Hepatocyte (in vitro differentiated cells): ENCODE measurements at places on chromosomes 3 and 15.

DNA sequence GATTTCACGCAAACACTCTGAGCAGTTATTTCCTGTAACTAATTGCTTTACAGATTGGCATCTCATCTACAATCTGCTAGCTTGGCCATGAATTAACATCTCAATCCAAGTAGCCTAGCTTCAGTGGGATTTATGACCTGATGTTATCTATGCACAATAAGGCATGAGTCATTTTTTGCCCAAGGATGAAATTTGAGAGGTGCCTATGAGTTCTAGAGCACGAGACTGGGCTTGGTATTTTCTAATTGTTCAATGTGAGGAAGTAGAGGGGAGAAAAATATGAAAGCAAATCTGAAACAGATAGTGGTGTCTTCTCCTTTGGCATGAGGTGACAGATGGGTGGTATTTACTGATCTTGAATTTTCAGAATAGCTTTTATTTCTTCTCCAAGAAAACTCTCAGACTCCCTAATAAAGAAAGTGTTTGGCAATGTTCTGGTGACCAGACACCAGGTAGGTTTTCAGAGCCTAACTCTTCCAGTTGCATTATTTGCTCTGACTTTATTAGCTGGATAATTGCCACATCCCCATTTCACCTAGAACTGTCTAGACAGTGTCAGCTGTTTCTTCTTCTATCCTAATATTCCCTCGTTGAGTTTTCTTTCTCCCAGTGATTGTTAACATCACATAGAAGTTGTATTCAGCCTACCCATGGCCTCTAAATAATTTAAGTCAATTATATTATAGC is 301.0 kb upstream of the UMPS start:
- DNase-seq, result peak; percentile 55

DNA sequence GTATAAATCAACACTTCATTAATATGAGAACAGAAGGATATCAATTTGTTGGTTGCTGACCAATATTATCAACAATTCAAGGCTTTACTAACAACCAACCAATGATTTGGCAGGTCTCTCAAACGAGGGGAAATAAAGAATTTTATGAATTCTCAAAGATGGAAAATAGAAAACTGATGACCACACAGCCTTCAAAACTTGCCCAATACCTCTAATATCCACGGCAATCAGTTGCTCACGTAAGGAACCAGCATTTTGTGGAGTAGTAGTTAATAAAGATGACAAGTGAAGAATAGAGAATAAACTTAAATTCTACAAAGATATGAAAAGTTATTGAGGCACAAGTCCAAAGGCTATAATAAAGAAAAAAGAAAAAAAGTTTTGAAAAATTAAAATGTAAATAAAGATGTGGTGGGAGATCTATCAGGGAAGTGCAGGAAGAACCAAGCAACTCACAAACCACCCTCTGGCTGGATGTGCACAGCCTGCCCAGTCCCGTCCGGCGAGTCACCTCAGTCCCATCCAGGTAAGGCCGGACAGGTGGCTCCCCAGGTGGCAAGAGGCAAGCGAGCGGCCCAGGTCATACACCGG is 808 bp downstream of the GK5 start:
- no peak for DNase-seq

GRCh38 chr15:41778521-41778920 is 4.2 kb downstream of the MAPKBP1 start:
- DNase-seq, result no peak

- no peak for DNase-seq
Measured at GRCh38 chr15:45128971-45129639, 574 bp downstream of the DUOXA1 start.

GRCh38 chr15:34161329-34161963 is 48.5 kb downstream of the KATNBL1 start:
- DNase-seq, result peak; percentile 57

DNA sequence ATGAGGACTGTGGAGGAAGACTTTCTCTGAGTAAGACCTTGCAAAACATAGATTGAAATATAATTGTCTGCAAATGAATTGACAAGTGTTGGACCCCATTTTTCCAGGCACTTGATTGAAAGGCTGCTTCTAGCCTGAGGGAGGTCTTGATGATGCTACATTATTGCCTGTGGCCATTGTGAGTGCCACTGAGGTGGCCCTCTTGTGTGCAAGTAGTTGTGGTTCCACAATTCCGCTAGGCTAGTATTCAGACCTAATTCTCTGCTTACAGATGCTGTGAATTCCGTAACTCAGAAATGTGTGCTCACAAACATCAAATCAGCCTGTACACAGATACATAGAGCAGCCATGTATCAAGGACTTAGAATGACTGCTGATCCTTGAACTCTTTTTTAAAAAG is 34.7 kb downstream of the FNDC3B start:
- DNase-seq, result no peak

- no peak for DNase-seq
Measured at GRCh38 chr15:49904296-49904695, 214.7 kb downstream of the ATP8B4 start.

- DNase-seq, result no peak
Measured at GRCh38 chr3:58658508-58658907, 8.1 kb downstream of the FAM3D start.

- DNase-seq, result no peak
Measured at GRCh38 chr3:121698901-121699300, 38.2 kb upstream of the HCLS1 start.

DNA sequence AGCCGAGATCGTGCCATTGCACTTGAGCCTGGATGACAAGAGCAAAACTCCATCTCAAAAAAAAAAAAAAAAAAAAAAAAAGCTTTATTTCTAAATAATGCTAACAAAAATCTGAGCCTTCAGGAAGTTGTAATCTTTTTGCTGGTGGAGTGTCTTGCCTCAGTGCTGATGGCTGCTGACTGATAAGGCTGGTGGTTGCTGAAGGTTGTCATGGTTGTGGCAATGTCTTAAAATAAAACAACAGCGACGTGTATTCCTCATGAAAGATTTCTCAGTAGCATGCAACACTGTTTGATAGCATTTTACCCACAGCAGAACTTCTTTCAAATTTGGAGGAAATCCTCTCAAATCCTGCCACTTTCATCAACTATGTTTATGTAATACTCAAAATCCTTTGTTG is 77.4 kb upstream of the PTPRG start:
- no peak for DNase-seq

GRCh38 chr3:39350714-39351113 is 21.2 kb downstream of the CCR8 start:
- DNase-seq, result no peak

DNA sequence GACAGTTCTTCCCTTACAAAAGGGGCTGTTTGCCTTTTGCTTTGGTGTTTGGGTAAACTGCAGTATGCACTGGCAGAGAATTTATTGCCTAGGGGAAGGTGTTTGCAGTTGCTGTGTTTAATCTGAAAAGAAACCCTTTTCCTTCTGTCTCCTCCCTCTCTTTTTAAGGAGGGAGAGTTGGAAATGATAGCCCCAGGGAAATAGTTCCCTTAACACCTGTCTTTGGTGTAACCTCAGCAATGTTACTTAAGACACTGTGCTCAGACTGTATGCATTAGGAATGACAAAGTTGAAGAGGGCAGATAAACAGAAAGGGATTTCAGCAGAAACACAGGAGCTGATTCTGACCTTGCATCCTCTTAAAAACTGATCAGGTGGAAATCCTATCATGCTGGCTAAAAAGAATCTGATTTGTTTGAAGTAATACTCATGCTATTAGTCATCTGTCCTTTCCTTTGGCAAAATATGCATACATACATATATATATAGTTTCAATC is 125.4 kb downstream of the TP63 start:
- no peak for DNase-seq

GRCh38 chr3:51568996-51569395 is 30.5 kb downstream of the RAD54L2 start:
- DNase-seq, result no peak

GRCh38 chr3:126525091-126525852 is 1.3 kb downstream of the CHST13 start:
- peak; percentile 61 for DNase-seq

DNA sequence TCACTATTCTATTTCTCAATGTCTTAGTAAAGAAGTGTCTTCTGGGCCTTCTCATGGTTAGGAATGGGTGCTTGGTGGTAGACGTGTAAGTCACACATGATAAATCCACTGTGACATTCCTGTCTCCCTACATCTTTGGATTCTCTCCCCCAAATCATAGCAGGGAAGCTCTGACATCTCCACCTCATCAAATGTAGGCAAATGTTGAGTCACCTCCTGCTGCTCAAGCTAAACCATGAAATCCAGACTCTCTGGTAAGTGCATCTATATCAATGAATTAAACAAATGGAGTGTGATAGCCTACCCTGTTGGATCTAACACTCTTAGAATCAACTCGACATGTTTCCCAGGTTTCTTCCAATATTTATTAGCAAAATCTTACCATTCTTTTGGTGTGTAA is 42.8 kb upstream of the RPL35A start:
- DNase-seq, result no peak

- no peak for DNase-seq
Measured at GRCh38 chr15:98939311-98940080, 68.1 kb downstream of the PGPEP1L start.

DNA sequence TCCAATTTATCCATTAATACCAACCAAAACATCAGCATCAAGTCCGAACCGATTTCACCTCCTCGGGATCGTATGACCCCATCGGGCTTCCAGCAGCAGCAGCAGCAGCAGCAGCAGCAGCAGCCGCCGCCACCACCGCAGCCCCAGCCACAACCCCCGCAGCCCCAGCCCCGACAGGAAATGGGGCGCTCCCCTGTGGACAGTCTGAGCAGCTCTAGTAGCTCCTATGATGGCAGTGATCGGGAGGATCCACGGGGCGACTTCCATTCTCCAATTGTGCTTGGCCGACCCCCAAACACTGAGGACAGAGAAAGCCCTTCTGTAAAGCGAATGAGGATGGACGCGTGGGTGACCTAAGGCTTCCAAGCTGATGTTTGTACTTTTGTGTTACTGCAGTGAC is 20.8 kb downstream of the LYSMD4 start:
- DNase-seq, result no peak

DNA sequence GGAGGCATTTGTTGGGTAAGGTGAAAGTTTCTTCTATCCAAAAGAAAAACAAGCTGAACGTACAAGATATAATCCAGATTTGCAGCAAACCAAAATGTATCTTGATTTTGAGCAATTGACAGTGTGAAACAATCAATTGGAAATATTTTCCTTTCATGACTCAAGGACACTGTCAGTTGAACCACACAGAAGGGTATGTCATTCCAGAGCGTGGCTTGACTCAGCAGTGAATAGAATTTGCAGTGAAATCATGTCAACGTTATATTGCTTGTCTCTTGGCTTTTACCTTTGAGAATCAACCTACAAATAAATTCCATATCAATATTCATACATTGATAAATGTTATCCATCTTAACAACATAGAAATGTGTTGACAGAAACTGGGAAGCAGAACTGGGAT is 78.2 kb downstream of the TM2D3 start:
- no peak for DNase-seq

DNA sequence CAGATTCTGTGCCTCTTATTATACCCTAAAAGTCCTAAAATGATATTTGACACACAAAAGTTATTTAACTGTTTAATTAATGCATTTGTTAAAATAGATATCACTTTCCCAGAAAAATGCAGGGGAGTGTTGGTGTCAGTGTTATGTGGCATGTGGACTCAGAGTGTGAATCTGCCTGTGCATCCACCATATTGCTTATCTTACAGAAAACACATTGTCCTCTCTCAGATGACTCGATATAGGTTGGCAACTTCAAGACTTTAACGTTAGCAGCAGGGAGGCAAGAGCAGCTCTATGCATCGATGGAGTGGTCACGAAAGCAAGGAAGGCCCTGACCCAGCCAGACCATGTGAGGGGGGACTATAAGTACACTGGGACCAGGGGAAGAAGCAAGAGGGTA is 165.4 kb upstream of the DCBLD2 start:
- DNase-seq, result no peak

DNA sequence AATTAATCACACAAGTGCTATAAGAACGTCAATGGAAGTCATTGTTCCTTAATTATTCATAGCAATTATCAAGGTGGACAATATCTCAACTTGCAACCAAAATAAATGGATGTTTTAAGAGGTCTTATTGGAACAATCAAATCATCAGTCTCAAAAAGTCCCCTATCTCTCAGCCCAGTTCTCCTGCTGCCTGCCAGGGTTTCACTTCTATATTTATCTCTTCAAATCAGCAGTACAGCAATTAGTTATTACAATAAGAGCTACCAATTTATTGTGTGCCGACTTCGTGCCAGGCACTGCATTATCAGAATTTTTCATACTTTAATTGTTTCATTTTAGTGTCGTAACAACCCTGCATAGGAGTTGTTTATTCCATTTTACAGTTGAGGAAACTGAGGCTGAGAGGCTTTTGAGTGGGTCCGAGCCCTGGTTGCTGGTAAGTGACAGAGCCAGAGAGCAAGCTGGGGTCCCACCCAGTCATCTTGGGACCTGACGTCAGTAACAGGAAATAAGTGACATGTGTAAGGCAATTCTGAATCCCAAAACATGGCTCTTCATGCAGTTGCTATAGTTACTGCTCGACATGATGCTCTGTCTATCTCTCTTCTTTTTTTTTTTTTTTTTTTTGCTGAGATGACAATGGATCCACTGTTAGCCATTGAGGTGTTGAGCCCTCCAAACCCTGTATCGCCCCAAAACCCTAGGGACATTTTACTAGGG is 8.8 kb upstream of the KCTD6 start:
- no peak for DNase-seq

- DNase-seq, result no peak
Measured at GRCh38 chr15:72836676-72837330, 53.2 kb upstream of the ADPGK start.

GRCh38 chr3:28615971-28616370 is 267.3 kb upstream of the AZI2 start:
- DNase-seq, result no peak

- DNase-seq, result no peak
Measured at GRCh38 chr15:27061739-27062138, 90.8 kb downstream of the GABRG3 start.

DNA sequence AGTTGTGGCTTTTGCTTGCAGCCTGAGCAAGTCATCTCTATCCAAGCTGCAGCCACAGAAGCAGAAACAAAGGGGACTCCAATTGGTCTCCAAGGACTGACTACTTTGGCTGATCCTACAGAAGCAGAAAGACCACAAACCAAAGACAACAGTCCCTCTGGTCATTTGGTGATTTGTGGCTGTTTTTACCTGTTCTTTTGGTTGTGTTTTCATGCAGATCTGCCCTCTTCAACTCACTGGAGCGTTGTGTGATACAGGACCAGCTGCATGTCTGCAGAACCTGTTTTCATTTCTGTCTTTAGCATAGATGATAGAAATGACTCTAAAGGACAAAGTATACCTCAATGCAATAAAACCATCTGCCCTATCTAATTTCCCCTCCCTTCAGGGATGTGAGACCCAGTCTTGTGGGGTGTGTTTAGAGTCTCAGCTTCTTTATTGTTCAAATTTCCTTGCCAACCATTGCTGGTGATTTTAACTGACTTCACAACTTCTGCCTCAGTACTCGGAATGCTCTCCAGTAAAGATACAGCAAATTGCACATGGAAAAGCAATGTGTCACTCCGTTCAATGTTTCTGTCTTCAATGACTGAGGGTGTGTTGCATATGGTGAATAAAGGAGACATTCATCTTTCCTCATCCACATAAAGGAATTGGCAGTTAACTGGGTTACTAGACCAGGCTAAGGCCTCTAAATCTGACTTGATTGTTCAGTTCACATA is 48.9 kb upstream of the SLC7A14 start:
- DNase-seq, result no peak
